Activated T-cell treated with anti-CD3 and anti-CD28 coated beads, Interleukin-2, amount 50 U/mL, for 24 hours (primary cell): ENCODE measurements at places on chromosomes 3 and 15.

DNA sequence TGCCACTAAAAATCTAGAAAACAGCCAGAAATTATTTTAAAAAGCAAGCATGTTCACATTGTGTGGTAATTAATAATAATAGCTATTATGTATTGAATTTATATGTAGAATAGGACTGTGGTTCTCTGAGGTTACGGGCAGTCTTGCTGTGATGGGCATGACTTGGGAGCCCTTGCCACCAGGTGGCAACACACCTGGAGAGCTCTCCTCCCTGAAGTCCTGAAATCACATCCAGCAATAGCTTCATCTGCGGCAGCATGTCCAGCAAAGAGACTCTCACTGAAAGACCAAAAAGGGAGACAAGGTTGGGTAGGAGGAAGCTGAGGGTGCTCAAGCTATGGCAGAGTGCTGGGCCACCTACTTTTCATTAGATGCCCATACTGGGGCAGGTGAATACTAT, 206.8 kb upstream of the IL12A start:
- DNase-seq: no peak

GRCh38 chr3:33187368-33187634, 31.3 kb downstream of the SUSD5 start:
- no peak for DNase-seq

DNA sequence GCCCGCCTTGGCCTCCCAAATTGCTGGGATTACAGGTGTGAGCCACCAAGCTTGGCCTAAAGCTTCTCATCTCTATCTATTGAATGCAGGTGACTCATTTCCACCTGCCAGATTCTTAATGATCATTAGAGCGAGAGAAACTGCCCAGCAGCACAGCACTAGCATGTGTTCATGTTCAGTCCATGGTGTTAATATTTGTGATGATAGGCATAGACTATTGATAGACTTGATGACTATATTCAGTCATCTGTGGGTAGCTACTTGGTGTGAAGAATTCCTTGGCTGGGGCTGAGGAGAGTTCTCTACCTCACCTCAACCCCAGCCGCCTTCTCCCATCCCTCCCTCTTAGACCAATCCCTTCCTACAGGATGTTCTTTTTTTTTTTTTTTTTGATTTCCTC, 60.0 kb downstream of the ST6GAL1 start:
- DNase-seq: no peak

- no peak for DNase-seq
Observed at GRCh38 chr3:72405943-72406566, 442.2 kb downstream of the SHQ1 start.

DNA sequence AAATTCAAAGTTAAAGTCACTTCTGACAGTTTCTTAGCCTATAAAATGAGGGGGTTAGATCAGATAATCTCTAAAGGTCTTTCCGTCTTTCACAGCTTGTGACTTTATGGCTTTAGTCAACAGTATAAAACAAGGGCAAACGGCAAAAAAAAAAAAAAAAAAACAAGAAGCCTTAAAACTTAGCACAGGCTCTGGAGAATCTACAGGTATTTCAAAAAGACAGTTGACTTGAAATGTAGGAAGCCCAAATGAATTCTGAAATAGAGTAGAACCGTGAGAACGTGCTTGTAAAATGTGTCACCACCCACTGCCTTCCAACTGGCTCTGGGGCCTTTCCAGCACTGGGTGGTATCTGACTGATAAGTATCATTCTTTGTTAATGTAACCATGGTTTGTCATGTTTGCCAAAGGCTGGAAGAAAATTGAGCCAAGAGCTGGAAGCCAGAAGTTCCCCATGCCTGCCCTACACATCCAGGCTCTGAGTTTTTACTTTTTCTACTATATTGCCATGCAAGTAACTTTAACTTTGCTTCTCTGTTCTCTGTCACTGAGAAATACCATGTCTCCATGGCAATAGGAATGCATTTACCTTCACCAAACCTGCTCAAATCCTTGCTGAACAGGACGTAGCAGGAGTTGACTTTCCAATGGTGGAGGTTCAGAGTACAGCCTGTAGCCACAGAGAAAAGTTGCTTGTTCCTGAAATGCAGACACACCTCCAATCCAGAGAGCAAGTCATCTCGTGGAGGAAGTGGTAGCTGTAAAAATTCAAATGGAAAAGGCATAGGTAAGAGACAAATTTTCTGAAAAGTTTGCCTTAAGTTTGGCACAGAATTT, 35.8 kb upstream of the THSD4 start:
- DNase-seq: no peak

DNA sequence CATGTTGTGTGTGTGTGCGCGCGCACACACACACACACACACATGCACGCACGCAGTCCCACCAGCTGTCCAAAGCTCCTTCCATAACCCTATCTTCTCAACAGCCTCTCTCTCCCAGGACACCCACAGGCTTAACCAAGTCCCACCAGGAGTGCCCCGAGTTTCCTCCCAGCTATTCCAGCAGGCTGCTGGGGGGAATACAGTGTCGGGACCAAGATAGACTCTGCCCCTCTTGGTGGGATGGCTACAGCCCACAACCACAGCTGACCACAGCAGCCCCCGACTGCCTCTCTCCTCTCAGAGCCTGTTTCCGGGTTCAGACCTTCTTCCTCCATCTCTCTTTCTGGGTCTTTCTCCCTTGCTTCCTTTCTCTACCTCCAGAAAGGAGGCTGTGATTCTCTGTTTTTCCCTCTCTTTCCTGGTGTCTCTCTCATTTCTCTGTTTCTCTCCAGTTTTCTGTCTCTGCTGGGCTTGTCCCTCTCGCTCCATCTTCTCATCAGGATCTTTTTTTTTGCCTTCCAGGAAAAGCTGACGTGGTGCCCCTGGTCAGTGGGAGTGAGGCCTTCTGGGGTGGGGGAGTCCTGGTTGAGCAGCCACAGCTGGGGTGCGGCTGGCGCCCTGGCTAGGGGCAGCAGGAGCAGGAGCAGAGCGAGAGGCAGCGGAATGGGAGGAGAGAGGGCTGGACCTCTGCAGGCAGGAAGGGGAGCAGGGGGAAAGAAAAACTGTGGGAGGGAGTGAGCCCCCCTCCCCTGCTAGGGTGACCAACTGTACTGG, 3.3 kb upstream of the ISLR start:
- no peak for DNase-seq

DNA sequence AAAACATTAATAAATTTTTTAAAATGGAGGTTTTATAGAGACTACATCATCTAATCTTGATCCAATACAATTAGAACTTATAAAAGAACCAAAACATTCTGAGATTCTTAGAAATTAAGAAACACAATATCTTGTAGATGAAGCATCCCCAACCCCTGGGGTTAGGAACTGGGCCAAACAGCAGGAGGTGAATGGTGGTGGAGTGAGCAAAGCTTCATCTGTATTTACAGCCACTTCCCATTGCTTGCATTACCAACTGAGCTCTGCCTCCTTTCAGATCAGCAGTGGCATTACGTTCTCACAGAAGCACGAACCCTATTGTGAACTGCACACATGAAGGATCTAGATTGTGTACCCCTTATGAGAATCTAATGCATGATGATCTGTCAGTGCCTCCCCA, 36.3 kb downstream of the KNL1 start:
- DNase-seq: no peak

DNA sequence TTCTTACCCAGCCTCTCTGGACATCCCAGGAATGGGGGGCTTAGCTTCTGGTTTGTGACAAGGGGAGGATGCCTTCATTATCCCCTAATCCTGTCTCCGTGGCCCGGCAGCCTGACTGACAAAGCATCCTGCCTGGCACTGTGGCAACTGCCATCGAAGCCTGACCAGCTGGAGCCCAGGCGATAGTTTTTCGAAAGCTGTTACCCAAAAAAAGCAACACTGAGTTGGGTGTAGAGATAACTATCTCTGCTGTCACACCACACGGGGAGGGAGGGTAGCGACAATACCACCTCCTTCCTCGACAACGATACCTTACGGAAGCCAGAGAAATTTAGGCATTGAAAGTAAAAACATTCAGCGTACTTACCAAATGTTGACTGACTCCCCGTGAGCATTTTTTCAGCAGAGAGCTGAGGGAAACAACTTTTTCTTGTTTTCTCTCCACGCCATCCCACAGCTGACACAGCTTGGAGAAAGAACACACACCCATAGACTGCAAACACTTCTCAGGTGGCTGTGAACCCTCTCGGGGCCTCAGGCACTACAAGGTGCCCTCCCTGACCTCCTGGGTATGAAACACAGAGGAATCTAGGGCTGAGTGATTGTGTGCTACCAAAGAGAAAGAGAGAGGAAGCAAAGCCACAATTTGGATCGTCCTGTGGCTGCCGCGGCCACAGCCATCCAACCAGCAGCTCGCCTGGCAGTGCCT, 361.9 kb upstream of the ICE2 start:
- peak; percentile 60 for DNase-seq

DNA sequence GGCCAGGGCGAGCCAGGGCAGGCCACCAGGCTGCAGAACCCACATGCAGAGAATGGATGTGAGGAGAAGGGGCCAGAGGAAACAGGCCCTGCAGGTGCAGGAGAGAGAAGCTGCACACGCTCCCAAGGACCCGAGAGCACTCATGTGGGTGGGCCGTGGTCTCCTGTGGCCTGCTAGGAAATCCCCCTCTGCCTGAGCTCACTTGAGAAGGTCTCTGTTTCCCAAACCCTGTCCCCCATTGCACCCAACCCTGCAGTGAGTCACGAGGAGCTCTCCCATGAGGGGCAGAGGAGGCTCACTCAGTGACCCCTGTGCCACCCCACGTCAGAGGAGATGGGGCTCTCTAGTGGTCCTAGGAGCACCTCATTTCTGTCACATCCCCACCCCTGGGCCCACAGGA, 111.1 kb downstream of the KLF13 start:
- peak; percentile 71 for DNase-seq

DNA sequence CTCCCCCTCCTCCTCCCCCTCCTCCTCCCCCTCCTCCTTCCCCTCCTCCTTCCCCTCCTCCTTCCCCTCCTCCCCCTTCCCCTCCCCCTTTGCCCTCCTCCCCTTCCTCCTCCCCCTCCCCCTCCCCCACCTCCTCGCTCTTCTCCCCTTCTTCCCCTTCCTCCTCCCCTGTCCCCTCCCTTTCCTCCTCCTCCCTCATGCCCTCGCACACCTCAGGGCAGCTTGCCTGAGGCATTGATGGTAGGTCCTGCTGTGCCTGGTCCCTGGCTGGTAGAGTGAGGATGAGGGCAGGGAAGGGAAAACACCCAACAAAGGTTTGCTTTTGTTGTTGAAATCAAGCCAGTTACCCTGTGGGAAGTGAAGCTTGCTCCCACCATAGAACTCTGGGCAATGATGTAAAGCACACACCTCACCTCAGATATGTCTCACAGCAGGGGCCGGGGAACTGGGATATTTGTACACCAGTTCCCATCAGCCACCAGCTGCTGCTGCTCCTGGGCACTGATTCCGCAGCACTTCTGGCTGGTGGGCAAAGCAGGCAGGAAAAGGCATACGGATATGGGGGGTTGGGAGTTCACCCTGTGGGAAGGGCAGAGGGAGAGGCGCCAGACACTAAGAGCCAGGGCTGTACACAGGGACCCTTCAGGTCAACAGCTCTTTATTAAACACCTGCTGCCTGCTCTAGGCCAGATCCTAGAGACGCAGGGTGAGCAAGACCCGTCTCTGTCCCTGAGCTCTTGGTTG, 13.8 kb downstream of the ISG20 start:
- DNase-seq: peak; percentile 31

DNA sequence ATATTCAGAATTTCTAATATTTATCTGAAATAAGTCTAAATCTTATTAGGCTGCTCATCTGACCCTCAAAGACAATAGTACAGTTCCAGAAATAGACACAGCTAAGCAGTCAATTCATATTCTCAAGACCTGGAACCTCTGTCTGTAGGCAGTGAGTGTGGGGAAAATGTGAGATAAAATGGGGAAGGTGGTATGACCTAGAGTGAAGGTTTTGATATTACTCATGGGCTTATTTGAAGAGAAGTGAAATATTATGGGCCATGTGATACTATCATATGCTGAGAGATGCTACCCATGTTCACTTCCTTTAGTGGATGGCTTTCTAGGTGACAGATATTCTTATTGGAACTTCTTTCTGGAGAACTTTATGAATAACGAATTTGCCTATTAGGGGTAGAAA, 33.5 kb downstream of the TGFBR2 start:
- DNase-seq: no peak

- no peak for DNase-seq
Observed at GRCh38 chr15:57605491-57605890, 13.8 kb downstream of the MYZAP start.

- peak; percentile 77 for DNase-seq
Observed at GRCh38 chr3:186930641-186931531, 560 bp downstream of the ST6GAL1 start.

- DNase-seq: no peak
Observed at GRCh38 chr3:154023148-154023547, 98.0 kb upstream of the ARHGEF26 start.

GRCh38 chr3:35857004-35857403, 217.7 kb downstream of the ARPP21 start:
- no peak for DNase-seq

- DNase-seq: no peak
Observed at GRCh38 chr15:99702895-99703602, 30.2 kb downstream of the LYSMD4 start.

DNA sequence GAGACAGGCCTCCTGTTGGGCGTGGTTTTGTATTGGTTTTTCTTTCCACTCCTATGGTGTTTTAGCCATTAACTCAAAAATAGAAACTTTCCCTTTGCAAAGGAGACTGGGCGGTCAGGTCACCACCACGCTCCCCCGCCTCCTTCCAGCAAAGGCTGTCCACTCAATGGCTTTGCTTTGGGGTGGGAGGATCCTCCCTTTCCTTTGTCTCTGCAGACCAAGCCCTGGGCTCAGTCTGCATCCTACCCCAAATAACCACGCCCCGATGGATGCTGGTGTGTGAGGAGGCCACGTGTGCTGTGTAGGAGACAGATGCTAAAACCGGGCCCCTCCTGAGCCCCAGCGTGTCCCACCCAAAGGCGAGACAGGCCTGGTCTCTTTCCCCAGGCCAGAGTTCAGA, 68.5 kb downstream of the GRIP2 start:
- no peak for DNase-seq

GRCh38 chr3:70736009-70736408, 423.6 kb upstream of the MDFIC2 start:
- DNase-seq: no peak

DNA sequence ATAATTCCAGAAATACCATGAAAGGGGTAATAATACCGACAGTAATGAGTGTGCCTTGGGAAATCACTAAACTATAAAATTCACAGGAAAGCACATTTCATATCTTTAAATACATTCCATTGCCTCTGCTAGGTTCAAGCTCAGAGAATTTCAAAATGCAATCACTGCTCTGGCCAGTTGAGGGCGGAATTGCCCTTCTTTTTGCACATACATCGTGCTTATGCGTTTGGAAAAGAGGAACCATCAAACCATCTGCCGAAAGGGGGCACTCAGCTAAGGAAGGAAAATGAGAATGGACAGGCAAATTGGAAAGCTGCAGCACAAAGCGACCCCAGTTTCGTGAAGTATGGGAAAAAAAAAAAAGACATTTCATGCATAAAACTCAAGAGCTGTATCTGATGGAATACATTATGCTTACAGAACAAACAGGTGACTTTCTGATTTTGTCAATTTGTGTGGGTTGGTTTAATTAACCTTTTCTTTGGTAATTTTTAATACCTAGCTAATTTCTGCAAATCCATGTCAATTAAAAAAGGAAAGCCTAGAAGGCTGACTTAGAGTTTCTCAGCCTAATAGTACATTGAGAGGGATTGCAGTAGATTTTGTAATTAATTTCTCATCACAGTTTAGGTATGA, 61.4 kb downstream of the TUSC7 start:
- DNase-seq: peak; percentile 32

- DNase-seq: no peak
Observed at GRCh38 chr3:27431116-27431515, 53.1 kb downstream of the SLC4A7 start.

GRCh38 chr3:39140341-39140971, 12.9 kb downstream of the CSRNP1 start:
- DNase-seq: no peak

GRCh38 chr3:46895204-46895660, 17.7 kb downstream of the PTH1R start:
- DNase-seq: peak; percentile 86
